Stimulated activated CD8-positive, alpha-beta memory T cell treated with anti-CD3 and anti-CD28 coated beads, Interleukin-12 subunit alpha, Interleukin-12 subunit beta, amount 100 ng/mL, for 1 hour (primary cell): ENCODE measurements at places on chromosomes 4 and X.

- no peak for DNase-seq
Observed at GRCh38 chr4:86608757-86609375, 14.8 kb downstream of the PTPN13 start.

DNA sequence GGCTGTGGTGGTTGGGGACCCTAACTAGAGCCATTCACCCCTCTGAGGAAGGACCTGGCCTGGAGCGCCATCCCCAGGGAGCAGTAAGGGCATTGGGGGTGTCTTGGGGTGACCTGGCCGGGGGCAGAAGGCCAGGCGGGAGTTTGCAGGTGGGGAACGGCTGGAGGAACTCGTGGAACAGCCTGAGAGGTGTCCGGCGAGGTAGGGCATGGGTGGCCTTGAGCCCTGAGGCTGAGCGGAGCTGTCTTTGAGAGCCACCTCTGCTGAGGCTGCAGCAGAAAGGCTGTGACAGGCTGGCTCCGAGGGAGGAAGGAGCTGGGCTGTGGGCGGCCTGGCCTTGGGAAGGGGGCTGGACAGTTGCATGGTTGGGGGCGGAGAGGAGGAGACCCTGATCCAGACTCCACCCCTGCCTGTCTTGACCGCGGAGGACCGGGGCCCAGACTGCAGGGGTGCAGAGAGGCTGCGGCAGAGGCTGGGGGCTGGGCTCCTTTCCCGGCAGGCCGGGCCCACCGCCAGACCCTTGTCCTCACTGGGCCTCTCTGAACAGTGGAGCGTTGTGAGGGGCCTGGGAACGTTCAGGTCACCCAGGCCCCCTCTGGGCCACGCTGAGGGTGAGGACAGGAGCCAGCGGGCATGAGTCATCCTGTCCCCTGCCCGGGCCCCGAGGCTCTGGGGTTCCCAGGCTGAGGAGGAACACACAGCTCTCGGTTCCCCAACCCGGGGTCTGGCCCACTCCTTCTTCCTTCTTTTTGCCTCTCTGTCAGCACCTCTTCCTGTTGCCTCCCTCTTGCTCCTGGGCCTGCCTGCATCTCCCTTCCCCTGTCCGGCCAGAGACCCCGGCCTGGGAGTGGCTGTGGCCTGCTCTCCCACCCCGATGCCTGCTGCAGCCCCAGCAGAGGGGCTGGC is 8.1 kb downstream of the SH3BP2 start:
- DNase-seq = no peak

GRCh38 chr4:11698033-11698432 is 269.3 kb upstream of the HS3ST1 start:
- no peak for DNase-seq

DNA sequence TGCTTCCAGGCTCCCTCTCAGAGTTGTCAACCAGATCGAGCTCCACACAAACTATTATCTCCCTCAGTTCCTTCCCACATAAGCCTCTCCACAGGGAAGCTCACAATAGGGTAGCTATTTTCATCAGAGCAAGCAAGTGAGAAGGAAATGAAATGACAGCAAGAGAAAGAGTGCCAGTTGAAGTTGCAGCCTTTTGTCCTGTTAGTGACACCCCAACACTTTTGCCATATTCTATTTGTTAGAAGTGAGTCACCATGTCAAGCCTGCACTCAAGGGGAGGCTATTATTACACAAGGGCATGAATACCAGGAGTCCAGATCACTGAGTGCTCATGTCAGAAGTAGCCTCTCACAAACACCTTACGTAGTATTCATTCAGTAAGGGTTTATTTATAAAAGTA is 266.3 kb upstream of the NOCT start:
- DNase-seq = no peak

GRCh38 chr4:168832763-168833575 is 177.1 kb downstream of the CBR4 start:
- DNase-seq = no peak

DNA sequence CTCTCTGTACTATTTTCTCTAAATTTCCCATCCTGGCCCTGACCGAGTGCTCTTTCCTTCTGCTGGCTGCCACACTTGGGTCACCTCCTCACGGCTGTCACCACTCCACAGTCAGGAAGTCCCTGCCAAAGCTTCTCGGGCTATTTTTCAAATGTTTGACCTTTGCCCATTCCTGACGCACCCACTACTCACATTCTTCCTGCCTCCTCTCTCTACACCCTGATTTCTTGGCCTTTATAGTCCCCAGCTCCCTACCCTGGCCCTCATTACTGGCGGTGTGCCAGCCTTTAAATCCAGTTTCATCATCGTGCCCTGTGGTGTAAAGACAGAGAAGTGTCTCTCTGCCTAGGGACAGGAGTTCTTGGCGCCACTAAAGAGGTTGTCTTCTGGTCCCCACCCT is 46.4 kb upstream of the GATB start:
- no peak for DNase-seq

DNA sequence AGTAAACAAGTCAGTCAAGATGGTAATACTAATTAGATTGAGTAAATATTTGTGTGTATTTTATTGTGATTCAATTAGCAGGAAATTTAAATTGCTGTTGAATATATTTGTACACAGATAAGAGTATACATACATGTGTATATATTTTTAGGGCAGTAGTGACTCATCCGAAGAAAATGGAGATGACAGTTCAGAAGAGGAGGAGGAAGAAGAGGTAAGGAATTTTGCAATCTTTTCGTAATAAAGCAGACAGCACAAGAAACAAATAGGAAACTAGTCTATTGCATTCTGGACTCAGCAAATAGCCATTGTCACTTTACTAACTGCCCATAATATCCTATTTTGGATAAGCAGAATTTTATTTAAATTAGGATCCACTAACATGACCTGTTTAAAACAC is 6.6 kb downstream of the IBSP start:
- DNase-seq = no peak

GRCh38 chr4:111854494-111855087 is 290.7 kb upstream of the FAM241A start:
- DNase-seq = no peak

- DNase-seq = no peak
Observed at GRCh38 chr4:76616526-76616925, 181.5 kb downstream of the SHROOM3 start.

GRCh38 chrX:132533409-132533808 is 44.6 kb upstream of the MBNL3 start:
- no peak for DNase-seq

GRCh38 chr4:8105306-8106100 is 53.1 kb downstream of the ABLIM2 start:
- DNase-seq = no peak

GRCh38 chrX:7378406-7378805 is 230.5 kb upstream of the PUDP start:
- no peak for DNase-seq

- DNase-seq = no peak
Observed at GRCh38 chrX:20312018-20312417, 45.3 kb upstream of the RPS6KA3 start.

DNA sequence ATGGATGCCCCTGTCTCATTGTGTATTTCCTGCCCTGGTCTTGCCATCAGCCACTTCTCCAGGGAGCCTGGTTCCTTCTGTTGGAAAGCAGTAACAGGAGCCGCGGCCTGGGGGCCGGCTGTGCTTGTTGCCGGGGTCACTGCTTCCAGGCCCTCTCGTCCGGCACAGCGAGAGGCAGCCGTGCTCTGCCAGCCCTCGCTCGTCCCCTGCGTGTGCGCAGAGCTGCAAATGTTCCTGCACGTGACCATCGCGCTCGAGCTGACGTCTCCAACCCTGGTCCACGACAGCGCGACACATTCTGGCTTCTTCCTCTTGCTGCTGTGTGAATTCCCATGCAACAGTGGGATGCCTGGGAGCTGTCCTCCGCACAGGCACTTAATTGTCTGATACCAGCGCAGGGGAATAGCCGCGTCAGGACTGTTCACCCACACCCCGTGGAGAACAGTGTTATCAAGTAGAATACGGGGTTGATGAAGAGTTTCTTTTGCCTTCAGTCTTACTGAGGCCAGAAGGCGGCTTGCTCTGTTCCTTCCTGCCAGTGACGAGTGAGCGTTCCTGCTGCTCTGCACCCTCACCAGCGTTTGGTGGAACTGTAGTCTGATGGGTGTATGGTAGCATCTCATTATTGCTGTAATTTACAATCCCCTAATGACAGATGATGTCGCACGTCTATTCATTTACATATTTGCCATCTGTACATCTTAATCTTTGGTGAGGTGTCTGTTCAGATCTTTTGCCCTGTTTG is 12.3 kb downstream of the PDE6B start:
- no peak for DNase-seq

GRCh38 chr4:102580463-102580842 is 79.3 kb downstream of the NFKB1 start:
- DNase-seq = no peak

GRCh38 chr4:20195071-20195885 is 56.4 kb upstream of the SLIT2 start:
- no peak for DNase-seq

DNA sequence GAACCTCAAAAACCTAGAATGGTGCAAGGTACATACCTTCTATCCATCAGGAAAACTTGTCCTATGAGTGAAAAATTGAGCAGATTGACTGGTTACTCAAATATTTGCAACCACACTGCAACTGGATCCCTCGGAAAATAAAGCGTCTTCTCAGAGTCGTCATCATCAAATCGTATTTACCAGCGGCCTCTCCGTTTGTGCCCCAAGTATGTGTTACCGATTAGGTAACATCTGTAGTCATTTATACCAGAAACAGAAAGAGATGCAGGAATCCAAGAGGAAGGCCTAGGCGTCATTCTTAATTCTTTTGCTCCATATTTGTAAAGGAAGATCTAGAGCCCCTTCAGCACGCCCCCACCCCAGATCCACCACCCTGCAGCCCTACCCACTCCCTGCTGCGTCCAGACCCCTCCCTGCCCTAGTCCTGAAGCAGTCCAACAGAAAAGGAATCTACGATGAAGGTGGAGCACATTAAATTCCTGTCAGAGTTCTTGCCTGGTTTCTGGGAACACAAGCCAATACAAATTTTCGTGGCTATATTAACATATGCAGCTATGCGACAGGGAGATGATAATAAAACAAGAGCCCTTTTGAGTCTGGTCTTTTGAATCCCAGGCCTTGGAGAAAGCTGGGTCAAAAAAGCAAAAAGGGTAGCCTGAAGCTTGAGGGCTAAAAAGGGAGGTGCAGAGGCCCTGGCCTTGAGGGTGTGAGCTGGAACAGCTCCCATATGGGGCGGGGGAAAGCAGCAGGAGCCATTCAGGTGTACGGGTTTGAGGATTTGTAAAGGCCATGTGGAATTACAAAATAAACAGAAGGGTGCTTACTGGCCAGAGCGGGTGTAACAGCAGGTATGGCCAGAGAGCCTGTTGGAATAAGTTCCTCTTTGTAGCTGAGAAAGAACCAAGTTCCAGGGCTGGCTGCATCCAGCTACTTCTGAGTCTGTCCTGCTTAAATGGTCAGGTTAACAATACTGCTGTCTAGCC is 77.0 kb downstream of the ZNF827 start:
- DNase-seq = no peak

GRCh38 chr4:38099020-38099600 is 138.9 kb downstream of the PTTG2 start:
- no peak for DNase-seq

GRCh38 chrX:134685668-134686067 is 27.4 kb upstream of the PLAC1 start:
- no peak for DNase-seq

GRCh38 chr4:150904671-150905070 is 110.4 kb downstream of the LRBA start:
- DNase-seq = no peak

DNA sequence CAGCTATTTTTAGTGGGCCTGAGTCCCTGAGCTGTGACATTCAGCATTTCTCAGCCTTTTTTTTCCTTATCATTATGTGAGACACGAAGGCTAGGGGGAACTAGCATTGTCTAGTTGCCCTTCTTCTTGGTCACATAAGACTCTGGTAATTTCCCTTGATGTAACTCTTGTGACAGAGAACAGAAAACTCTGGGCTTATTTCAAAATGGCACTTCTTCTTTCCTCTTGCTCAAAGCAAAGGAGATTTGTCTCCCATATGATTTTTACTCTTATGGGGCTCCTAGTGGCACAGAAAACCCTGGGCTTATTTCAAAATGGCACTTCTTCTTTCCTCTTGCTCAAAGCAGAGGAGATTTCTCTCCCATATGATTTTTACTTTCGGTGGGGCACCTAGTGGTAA is 14.7 kb downstream of the ATXN3L start:
- no peak for DNase-seq

DNA sequence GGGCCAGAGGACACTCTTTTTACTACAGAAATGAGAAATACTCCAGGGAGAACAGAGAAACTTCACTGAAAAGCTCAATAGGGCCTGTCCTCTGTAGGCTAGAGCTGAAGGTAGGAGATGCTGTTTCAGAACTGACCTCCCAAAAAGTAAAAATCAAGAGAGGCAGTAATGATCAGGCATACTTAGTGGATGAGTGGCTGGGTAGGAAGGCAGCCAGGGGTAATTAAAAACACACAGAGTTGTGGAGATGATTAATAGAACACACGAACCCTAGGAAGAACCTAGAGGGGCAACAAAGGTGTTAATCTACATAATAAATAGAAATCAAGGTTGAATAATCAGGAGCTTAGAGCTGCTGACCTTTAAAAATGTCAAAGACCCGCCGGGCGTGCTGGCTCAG is 582.4 kb upstream of the ADGRL3 start:
- no peak for DNase-seq

DNA sequence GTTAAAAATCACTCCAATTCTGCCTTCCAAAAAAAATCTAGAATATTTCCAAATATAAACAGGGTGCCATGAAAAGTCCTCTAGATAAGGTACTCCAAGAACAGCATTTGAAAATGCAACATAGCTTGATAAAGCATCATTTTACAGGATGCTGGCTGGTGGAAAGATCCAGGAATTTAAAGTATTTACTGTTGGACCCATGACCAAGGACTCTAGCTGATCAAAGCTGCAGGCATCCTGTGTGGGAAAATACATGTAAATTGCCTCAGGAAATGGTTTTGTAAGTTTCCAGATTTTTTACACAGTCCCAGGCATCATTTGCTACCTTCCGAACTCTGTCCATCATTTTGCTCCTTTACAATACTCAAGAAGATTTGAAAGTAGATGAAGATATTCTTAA is 164.4 kb downstream of the GRIA3 start:
- no peak for DNase-seq

DNA sequence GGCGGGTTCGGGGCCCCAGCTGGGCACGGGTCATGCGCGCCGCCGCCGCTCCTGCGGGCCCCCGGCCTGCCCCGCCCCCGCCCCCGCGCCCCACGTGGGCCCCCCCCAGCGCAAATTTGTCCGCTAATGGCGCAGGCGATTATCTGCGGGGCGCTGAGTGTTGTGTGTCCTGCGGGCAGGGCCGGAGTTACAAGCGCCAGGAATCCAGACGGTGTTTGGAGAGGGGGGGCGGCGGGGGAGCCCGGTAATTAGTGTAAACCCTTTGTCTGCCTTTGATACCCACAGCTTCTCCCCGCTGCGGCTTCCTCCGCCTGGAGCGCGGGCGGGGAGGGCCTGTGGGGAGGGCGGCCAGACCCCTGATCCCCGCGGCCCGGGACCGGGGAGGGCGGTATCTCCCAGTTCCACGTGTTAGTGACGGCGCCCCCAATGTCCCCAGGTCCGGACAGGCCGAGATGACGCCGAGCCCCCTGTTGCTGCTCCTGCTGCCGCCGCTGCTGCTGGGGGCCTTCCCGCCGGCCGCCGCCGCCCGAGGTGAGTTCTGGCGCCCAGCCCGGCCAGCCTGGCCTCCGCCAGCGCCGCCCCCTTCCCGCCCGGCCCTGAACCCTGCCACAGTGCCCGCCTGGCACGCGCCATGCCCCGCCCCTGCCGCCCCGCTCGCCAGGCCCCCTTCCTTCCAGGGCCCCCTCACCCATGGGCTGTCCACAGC is 761 bp downstream of the FGFRL1 start:
- no peak for DNase-seq
